ENCODE measurements at places on chromosomes 13 and 19. TPM values are rescaled to one million over a fixed set of nuclear protein-coding genes. Genes with fewer than 3 reads are reported as not detected.

The SPRYD7 gene
- total RNA-seq = 4.4 TPM

DNA sequence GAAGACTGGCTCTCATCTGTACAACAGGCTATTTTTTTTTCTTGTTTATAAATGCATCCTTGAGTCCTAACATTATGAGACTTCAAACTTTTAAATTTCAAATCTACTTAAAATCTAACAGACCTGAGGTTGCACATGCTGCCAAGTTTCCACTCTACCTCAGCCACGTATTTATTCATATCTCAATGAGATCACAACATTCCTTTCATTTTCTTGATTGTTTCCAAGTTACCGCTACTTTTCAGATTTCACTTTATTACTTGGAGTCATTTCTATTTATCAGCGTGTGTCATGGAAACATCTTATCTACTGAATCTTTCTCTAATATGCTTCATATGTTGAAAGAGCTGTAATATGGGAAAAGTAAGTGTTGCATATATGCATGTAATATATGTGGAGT lies 1257.5 kb upstream of the ATXN8OS start:
- DNase-seq = no peak

The PRSS57 gene
- 11.7 TPM for total RNA-seq

The SELENOV gene
- not detected for total RNA-seq

DNA sequence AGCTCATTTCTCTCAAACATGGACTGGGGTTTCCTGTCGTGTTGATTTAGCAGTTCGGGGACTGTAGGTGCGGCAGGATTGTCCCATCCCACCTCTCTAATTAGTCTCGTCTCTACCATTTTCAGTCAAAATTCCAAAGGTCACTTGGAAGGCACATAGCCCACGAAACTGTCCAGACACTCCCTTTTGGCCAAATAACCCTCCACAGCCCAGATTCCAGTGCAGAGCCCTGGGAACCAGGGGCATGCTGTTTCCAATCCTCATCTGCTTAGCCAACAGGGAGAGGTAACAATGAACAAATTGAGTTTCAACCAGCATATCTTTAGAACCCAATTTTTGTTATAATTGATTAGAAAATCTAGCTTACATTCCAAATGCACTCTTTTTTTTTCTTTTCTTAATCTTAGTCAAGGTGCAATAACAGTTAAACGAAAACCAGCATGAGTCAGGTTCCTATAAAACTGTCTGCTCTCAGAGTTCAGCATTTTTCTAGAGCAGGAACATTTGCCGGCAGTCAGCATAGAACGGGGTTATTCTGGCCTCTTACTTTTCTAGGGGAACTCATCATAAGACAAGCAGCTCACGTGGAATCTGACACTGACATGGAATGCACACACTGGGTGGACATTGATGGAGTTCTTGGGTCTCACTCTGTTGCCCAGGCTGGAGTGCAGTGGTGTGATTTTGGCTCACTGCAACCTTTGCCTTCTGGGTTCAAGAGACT lies 14.4 kb upstream of the CEBPA start:
- no peak for DNase-seq

- DNase-seq = peak; percentile 86
Observed at GRCh38 chr19:17488593-17489391, 18.5 kb downstream of the SLC27A1 start.

- DNase-seq = no peak
Observed at GRCh38 chr13:98291658-98292057, 114.6 kb upstream of the RNF113B start.

- DNase-seq = no peak
Observed at GRCh38 chr13:86900906-86901305, 770.3 kb upstream of the SLITRK5 start.

GRCh38 chr19:53254411-53255341 lies at the start of gene ZNF677:
TSS of gene ZNF677 (minus strand) at chr19:53254873. CDS start at chr19:53251550, 3,323 bp downstream.
- peak; percentile 87 for DNase-seq

DNA sequence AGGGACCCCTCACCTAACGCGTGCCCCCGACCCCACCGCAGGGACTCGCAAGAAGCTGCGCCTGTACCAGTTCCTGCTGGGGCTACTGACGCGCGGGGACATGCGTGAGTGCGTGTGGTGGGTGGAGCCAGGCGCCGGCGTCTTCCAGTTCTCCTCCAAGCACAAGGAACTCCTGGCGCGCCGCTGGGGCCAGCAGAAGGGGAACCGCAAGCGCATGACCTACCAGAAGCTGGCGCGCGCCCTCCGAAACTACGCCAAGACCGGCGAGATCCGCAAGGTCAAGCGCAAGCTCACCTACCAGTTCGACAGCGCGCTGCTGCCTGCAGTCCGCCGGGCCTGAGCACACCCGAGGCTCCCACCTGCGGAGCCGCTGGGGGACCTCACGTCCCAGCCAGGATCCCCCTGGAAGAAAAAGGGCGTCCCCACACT lies 4.7 kb upstream of the MYBPC2 start:
- peak; percentile 59 for DNase-seq

The TNFSF13B gene
- 6.3 TPM for total RNA-seq

GRCh38 chr19:48169578-48169938 lies 586 bp downstream of the LIG1 start:
- DNase-seq = peak; percentile 94

The KIR2DL1 gene
- 88.2 TPM for total RNA-seq

DNA sequence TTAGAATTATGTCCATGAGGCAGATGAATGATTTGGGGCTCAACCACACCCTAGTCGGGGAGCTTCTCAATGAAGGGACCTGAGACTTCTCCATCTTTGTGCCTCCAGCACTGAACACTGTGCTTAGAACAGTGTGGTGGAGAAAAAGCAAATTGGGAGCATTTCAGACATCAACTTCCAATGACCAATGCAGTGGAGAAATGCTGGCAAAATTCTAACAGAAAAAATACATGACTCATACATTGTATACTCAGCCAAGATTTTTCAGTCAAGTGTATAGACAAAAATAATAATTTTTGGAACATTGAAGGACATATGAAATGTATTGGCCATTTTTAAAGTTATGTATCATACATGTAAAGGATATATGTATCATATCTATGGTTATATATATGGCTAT lies 134.7 kb downstream of the FGF14 start:
- DNase-seq = no peak

GRCh38 chr19:34639491-34640085 lies 37.4 kb downstream of the SCGB2B2 start:
- no peak for DNase-seq

DNA sequence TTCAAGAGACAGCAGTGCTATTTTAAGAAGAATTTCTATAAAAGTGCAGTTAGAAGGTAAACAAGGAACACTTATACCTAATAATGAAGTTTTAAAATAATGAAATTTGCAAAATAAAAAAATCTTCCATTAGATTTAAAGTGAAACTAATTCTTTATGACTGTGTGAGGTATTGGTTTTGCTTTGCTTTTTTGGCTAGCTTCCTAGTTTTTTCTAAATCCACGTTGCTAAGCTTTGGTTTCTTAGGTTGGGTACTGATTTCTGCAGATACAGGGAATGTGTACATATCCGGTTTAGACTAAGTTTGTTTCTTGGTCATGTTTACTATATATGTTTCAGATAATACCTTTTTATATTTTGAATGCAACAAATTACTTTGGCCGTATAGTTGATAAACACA lies 59.8 kb downstream of the SLC7A9 start:
- DNase-seq = no peak

DNA sequence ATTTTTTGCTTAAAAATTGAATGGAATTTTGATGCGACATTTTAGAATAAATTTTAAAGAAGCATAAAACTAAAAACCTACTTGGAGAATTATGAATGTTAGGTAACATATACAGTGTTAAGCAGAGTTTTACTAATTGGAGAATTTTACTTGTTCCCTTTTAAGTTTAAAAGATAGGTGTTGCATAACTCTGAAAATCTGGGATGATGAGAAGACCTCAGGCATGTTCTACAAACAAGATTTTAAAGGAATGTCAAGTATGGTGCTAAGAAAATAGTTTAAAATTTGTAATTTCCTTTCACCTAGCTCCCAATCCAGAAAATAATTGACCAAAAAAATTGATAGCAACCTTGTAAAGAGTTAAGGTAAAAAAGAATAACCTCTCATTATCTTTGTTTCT lies 135.8 kb downstream of the RFC3 start:
- DNase-seq = no peak

DNA sequence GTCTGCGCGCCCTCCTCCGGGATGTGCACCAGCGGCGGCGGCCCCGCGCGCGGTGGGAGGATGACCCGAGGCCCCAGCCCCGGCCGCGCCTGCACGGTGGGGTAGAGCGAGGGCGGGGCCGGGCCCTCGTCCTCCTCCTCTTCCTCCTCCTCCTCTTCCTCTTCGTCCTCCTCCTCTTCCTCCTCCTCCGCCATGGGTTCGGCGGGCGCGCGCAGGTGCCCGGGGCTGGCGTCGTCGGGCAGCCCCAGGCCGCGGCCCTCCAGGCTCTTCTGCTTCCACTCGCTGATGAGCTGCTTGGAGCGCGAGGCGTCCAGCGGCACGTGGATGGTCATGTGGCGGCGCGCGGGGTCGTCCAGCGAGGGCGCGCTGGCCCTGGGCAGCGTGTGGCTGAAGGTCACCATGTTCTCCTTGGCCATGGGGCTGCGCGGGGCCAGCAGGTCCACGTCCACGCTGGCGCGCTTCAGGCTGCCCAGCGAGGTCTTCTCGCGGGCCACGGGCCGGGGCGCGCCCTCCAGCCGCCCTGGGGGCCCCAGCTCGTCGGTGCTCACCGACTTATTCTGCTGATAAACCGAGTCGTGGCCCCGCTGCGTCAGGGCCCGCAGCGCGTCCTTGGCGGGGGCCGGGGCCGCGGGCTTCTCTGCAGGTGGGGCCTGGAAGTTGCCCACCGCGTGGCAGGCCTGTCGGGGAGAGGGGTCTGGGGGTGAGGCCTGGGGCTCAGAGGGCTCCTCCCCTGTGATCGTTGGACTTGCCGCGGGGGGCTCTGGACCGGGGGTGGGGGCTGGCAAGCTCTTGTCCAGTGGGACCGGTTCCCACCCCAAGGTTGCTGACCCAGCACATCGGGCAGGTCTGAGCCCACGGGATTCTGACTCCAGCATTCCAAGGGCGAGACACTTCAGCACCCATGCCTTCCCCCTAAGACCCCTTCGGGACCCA lies 8.3 kb downstream of the PLPPR3 start:
- no peak for DNase-seq

The PALM gene
- total RNA-seq = not detected

GRCh38 chr13:60463787-60464186 lies 66.8 kb downstream of the TDRD3 start:
- DNase-seq = no peak

The SKA3 gene
- 1.3 TPM for total RNA-seq

- no peak for DNase-seq
Observed at GRCh38 chr13:23810685-23811240, 78.4 kb downstream of the MIPEP start.

DNA sequence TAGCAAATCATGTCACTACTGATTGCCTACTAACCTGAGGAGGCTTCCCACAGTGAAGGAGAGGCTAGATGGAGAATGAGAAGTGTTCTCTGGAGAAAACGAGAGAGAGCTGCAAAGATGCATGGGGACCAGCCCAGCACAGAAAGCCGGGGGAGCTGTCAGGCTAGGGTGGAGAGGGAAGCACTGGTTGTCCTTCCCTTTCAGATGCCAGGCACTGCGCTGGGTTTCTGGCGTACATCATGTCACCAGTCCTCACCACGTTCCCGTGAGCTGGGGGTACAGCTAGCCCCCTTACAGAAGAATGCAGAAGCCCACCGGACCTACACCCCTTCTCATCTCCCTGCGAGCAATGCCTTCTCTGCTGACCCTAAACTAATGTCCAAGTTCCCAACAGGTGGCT lies 86.0 kb downstream of the STK24 start:
- DNase-seq = no peak

- no peak for DNase-seq
Observed at GRCh38 chr13:20729633-20730585, 26.4 kb downstream of the IL17D start.

GRCh38 chr13:112812306-112813055 lies 122.6 kb downstream of the ATP11A start:
- no peak for DNase-seq

- no peak for DNase-seq
Observed at GRCh38 chr13:76474356-76474755, 411.8 kb downstream of the KCTD12 start.

The ATP8B3 gene
- 5.3 TPM for total RNA-seq

- DNase-seq = peak; percentile 75
Observed at GRCh38 chr19:7349961-7350711, 1.4 kb downstream of the ARHGEF18 start.

The INSL3 gene
- 1.7 TPM for total RNA-seq

GRCh38 chr19:45076029-45076850 lies at the start of gene ZNF296:
TSS of gene ZNF296 (minus strand) at chr19:45076478. CDS start at chr19:45076373, 105 bp downstream.
- peak; percentile 73 for DNase-seq

DNA sequence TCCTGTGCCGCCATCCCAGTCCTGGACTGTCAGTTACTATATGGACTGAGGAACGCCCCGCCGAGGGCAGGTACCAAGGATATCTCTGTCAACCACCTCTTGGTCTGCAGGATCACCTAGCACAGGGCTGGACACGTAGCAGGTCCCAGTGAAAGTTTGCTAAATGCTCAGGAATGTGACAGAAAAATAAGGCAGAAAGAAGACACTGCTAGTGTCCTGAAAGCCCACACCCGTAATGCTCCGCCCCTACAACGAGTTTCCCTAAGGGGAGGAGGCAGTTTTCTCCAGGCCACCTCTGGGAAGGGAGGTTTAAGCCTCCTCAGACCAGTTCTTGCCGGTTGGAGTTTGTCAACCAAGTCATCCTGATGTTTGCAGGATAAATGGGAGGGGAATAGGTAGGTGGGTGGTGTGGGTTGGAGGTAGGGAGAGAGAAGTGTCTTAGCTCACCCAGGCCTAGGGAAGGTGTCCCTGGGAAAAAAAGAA lies 1.7 kb upstream of the SERTAD3 start:
- DNase-seq = no peak

The ADGRE2 gene
- total RNA-seq = 20.3 TPM

- no peak for DNase-seq
Observed at GRCh38 chr13:20474515-20474914, 51.1 kb downstream of the CRYL1 start.

The NRTN gene
- 0.34 TPM for total RNA-seq

- no peak for DNase-seq
Observed at GRCh38 chr19:47495478-47496372, 11.7 kb upstream of the KPTN start.

GRCh38 chr19:38317104-38317612 lies 1.4 kb upstream of the YIF1B start:
- no peak for DNase-seq

DNA sequence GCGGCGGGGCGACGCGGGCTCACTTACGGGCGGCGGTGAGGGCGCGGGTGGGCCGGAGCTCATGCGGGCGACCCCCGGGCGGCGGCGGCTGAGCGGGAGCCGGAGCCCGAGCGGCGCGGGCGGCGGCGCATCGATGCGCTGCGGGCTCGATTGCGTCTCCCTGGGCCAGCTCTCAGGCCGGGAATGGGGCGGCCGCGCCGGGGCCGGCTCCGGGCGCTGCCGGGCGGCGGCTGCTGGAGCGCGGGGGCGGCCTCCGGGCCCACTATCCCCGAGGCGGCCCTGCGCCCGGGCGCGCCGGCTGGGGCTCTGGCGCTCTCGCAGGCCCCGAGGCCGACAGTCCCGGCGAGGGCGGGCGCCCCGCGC lies 1.4 kb upstream of the TSHZ3 start:
- peak; percentile 56 for DNase-seq

Measured in natural killer cell (primary cell).